ENCODE measurements at places on chromosomes 16 and 17. TPM values are rescaled to one million over a fixed set of nuclear protein-coding genes. Genes with fewer than 3 reads are reported as not detected.
A peak's percentile ranks its signal among the peaks of the same experiment; 100 is the strongest.

Gene BRICD5
- total RNA-seq: 5.1 TPM

Gene METRN
- total RNA-seq: 6.7 TPM

Gene DNASE1L2
- 1.2 TPM for total RNA-seq

Gene SDR42E2
- 0.18 TPM for total RNA-seq

Gene SHISA6
- total RNA-seq: not detected

DNA sequence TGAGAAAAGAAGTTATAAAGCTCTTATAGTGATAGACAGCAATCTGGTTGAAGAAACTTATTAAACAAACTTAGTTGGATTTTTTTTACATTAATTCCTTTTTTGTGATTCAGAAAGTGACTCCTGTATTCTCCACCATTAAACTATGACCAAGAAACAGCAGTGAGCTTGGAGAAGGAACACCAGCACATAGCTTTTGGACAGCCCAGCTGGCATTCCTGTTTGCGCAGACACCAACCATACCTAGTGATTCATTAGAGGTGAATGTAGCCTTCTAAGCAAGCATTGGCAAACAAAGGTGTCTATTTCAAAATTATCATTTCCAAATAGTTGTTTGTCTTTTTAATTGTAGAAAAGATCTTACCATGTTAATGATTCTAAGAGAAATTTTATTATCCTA, 94.4 kb downstream of the STXBP4 start:
- no peaks in the 10 kb centered on the region for H3K4me1 ChIP-seq
- no peak for DNase-seq
- no peak overlapping the region for H3K27ac ChIP-seq
- H3K36me3 ChIP-seq: no peaks in the 10 kb centered on the region
- no peaks in the 10 kb centered on the region for H3K27me3 ChIP-seq
- no peak overlapping the region for H3K4me3 ChIP-seq

DNA sequence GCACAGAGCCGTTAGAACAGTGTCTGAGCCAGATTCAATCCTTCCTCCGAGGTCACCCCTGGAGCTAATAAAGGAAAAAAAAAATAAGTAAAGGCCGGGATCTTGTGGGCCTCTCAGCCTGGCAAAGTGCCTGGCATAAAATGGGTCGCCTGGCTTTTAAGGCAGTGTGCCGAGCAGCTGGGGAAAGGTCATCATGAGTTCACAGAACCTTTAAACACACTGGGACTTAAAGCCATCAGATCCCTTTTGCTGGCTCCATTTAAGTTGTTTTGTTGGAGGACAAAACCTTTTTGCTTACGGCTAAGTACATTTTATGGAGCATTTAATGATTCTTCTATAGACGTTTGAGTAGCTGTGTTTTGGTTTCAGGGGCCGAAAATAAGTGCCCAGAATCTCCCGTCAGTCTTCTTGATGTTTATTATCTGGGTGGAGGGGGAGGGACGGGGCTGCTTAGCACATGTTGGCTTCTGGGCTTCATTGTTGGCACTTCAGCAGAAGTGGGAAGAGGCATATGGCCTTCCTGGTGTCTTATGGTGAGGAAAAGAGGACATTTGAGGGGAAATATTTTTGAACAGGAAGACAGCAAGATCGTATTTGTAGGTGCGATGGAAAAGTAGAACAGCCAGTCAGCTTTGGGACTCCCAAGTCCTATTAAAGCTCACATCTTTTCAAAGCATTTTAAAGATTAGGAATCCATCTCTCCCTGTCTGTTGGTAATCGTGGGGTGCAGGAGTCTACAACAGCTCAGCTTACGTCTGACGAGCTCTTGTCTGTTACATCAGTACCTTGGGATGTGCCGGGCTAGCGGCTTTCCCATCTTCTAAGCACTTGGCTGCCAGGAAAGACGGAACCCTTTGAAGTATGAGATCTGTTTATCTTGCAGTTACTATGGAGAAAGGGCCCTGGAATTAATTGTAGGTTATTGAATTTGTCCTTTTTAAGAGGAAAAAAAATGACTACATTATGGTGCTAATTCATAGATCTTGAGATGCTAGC, 31.1 kb downstream of the RBFOX1 start:
- H3K4me3 ChIP-seq: no peak overlapping the region
- no peaks in the 10 kb centered on the region for H3K36me3 ChIP-seq
- H3K27ac ChIP-seq: no peak overlapping the region
- DNase-seq: no peak

DNA sequence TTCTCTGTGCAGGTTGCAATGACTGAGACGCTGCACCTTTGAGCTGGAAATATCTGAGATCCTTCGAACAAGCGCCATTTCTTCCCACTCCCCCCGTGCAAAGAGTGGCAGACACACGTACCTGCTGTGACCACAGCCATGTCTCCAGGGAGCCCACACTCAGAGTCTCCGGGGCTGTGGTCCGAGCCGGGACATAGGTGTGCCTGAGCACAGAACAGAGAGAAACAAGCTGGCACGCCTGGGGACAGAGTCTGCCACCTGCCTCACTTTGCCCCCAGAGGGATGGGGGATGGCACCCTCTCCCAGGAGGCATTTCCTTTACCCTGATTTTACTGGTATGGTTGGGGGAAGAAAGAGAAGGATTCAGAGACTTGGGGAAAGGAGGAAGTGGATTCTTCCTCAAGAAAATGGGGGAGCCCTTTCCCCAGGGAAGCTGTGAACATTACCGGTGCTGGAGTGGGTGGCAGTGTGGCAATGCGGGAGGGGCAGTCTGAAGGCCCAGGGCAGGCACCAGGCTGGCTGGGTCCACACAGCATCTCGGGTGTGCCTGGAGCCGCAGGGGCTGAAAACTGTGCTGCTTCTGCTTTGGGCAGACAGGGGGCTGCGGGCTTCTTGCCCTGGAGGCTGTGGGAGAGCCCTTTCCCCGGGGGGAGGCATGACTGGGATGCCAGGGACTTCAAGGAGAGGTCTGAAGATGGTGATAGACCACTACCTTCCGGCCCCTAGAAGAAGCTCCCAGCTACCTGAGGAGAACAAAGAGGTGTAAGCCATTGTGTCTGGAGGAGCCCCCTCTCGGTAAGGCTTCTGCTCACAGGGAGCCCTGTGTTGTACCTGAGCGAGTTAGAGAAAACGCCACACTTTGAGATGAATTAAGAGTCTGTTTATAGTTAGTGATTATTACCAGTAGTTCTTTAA, 6.6 kb upstream of the PIK3R6 start:
- peaks cover 6% of the 10 kb centered on the region for H3K4me1 ChIP-seq
- DNase-seq: no peak
- no peak overlapping the region for H3K4me3 ChIP-seq
- H3K27ac ChIP-seq: no peak overlapping the region
- no peaks in the 10 kb centered on the region for H3K27me3 ChIP-seq

- peaks cover 39% of the 10 kb centered on the region for H3K4me1 ChIP-seq
- peak overlapping the region; percentile 91 for H3K4me3 ChIP-seq
- no peak for DNase-seq
- peaks cover 33% of the 10 kb centered on the region for H3K36me3 ChIP-seq
- H3K27ac ChIP-seq: peak overlapping the region; percentile 83
- no peaks in the 10 kb centered on the region for H3K27me3 ChIP-seq
Measured at GRCh38 chr17:1829216-1829591, 498 bp downstream of the SMYD4 start.

DNA sequence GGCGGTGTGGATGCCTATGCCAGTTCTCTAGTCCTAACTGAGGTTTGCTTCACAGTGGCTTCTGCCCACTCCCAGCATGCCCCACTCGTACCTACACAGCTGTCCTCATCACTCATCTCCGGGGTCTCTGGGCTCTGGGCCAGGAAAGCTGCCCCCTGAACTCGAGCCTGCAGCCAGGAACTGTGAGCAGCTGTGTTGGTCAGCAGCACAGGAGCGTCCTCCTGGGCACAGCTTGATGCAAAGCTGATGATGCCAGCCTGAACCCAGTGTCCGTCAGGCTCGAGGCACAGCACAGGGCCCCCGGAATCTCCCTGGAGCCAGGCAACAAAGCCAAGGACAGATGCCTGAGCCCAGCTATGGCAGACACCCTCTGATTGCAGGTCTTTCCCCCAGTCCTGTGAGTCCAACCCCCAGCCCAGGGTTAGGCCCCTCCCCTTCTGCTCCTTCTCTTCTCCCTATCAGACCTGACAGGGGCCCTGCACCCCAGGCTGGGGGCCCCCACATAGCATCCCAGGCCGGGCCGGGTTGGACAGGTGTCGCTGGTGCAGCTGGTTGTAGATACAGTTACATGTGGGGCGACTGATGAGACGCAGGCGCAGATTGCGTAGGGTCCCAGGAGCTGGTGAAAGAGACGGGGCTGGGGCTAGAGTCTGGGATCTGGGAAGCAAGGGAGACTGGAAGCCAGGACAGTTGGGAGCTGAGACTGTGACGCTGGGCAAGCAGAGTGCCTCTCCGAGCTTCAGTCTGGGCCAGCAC, 2.7 kb downstream of the PRSS53 start:
- no peaks in the 10 kb centered on the region for H3K27me3 ChIP-seq
- DNase-seq: no peak
- H3K4me1 ChIP-seq: peaks cover 5% of the 10 kb centered on the region
- H3K4me3 ChIP-seq: no peak overlapping the region
- no peak overlapping the region for H3K27ac ChIP-seq

DNA sequence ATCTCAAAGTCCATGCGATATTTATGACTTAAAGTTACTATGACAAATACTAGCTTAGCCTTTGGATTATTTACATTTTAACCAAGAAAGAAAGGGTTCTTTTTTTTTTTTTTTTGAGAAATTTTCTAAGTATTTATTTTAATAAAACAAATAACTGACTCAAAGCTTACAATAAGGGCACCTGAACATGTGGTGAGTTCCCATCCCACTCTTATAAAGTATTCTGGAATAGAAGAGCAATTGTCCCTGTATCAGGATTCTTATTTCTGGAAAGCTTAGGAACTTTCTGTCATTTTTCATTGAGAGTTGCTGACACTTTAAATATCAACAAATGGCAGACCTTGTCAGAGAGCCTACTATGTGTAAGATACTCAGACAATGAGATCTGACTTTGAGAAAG, 686.1 kb upstream of the SOX9 start:
- H3K4me3 ChIP-seq: no peak overlapping the region
- H3K27me3 ChIP-seq: no peaks in the 10 kb centered on the region
- no peaks in the 10 kb centered on the region for H3K36me3 ChIP-seq
- no peaks in the 10 kb centered on the region for H3K4me1 ChIP-seq
- DNase-seq: no peak
- no peak overlapping the region for H3K27ac ChIP-seq

DNA sequence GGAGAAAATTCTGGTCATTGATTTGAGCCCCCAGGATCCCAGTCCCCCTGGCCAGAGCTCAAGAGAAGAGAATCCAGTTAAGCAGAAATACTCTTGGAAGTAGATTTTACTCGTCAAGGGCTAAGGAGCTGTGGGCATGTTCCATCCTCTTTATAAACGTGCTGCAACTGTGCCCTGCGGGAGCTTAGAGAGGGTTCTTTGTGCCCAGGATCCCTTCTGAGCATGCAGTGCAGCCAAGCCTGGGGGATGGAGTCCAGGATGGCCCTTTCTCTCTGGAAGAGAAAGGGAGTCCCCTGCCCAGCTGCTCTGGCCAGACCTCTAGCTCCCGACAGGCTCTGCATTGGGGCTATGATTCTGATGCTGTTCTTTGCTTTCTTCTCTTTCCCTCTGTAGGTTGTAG, 9.5 kb upstream of the LGALS9 start:
- no peak overlapping the region for H3K4me3 ChIP-seq
- H3K27me3 ChIP-seq: no peaks in the 10 kb centered on the region
- DNase-seq: no peak
- peaks cover 21% of the 10 kb centered on the region for H3K4me1 ChIP-seq

DNA sequence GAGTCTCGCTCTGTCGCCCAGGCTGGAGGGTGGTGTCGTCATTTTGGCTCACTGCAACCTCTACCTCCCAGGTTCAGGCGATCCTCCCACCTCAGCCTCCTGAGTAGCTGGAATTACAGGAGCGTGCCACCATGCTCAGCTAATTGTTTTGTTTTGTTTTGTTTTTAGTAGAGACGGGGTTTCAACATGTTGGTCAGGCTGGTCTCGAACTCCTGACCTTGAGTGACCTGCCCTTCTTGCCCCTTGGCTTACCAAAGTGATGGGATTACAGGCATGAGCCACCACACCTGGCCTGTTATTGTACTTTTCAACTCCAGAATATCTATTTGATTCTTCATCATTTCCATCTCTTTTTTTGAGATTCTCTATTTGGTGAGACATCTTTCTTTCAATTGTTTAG, 9.0 kb upstream of the ADORA2B start:
- H3K36me3 ChIP-seq: no peaks in the 10 kb centered on the region
- no peaks in the 10 kb centered on the region for H3K4me1 ChIP-seq
- H3K27ac ChIP-seq: no peak overlapping the region
- no peak overlapping the region for H3K4me3 ChIP-seq

DNA sequence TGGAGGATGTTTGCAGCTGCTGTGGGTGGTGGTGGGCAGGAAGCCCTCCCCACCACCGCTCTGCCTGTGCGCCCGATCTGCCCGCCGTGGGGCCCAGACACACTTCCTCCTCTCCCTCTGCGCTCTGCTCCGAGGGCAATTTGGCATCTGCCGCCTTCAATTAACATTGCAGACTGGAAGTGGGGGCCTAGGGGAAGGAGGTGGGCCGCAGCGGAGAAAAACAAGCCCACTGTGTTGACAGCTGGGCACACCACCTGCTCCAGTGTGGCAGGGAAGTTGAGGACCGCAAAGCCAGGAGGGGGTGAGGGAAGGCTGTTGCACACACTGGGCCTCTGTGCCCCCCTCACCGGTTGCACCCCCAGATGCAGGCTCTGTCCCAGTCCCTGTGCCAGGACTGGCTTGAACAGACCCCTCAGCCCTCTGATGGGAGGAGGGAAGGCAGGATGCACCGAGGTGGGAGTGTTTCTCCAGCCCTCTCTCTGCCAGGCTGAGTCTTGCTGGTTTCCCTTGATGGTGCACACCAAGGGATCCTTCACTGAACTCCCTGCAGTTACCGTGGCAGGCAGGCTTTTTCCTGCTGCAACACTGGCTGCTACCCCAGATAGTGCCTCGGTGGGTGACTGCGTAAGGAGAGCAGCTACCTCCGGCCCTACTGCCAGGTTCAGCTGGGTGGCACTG, 72.8 kb upstream of the MED9 start:
- peaks cover 39% of the 10 kb centered on the region for H3K4me1 ChIP-seq
- no peaks in the 10 kb centered on the region for H3K27me3 ChIP-seq
- peak; percentile 30 for DNase-seq

DNA sequence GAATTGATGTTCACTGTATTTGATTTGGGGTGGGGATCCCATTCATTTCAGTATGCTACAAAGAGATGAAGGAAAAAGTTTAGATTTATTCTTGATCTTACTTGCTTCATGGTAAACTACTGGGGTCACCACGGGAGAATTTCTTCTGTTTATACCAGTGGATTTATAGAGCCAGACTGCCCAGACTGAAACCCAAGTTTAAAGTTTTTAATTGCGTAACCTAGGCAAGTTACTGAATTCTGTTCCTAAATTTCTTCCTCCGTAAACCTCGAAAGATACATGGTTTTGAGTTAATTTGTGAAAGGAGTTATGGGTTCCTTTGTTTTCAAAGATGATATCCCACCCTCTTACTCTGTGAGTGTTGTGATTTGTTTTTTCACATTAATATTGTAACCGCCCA, 26.4 kb downstream of the PIGL start:
- H3K4me3 ChIP-seq: no peak overlapping the region
- peaks cover 19% of the 10 kb centered on the region for H3K36me3 ChIP-seq
- H3K27ac ChIP-seq: no peak overlapping the region
- DNase-seq: no peak
- H3K27me3 ChIP-seq: no peaks in the 10 kb centered on the region
- peaks cover 4% of the 10 kb centered on the region for H3K4me1 ChIP-seq

Data from activated B cell treated with CpG ODN at 0.5 μM for 24 hours (primary cell).